Hippocampal formation (tissue), 2 donors: ENCODE measurements at places on chromosomes 4 and X.

- DNase-seq, result no peak
Measured at GRCh38 chr4:12583275-12583674, 900.9 kb downstream of the RAB28 start.

- DNase-seq, result no peak
Measured at GRCh38 chr4:159447296-159447695, 344.4 kb downstream of the RAPGEF2 start.

DNA sequence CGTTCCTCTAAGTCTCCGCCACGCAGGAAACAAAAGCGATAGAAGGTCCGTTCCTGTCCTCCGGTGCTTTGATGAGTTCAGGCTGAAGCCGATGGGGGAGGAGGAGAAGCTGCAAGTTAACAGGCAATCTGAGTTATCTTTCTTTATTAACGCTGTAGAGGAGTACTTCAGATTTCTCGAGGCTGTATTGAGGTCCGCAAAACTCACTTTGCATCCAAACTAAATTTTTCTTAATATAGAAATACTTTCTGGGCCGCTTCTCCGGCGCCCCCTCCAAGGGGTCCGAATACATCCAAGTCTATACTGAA, 395 bp upstream of the SOWAHB start:
- DNase-seq, result no peak

GRCh38 chr4:102343964-102344519, 1.2 kb downstream of the SLC39A8 start:
- DNase-seq, result no peak

GRCh38 chr4:152530600-152530999, 5.3 kb downstream of the FBXW7 start:
- no peak for DNase-seq

DNA sequence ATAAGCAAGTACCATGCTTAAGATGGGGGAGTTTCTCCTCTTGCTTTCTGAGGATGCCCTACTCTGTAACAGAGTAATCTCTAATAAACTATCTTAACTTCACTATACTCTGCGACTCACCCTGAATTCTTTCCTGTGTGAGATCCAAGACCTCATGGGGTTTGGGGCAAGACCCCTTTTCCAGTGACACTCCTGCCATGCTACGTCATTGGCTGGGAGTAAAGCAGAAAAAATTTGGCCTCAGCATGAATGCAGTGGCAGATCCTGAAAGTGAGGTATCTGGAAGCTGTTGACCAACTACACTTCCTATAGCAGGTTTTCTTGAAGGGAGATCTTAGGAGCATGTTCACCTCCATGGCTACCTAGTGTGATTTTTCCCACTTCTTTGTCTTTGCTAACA, 109.1 kb upstream of the MED14 start:
- DNase-seq, result no peak

GRCh38 chr4:57344296-57344695, 234.1 kb upstream of the IGFBP7 start:
- no peak for DNase-seq

- no peak for DNase-seq
Measured at GRCh38 chr4:159015841-159016240, 87.0 kb upstream of the RAPGEF2 start.

DNA sequence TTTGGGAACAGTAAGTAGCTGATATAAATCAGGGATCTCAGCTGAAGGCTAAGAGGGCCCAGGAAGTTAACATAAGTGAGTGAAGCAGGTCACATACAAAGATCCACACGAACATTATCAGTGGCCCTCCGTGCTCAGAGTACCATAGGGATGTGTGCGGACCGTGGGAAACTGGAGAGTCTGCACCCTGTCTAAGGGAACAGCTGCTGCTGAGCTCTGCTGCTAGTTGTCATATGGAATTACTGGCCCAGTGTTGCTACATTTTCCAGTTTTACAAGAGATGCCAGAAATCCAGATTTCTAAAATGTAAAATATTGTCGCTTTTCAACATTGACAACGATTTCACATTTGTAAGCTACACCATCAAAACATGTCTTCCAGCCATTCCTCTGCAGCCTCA, 90.5 kb downstream of the RTL5 start:
- DNase-seq, result no peak

DNA sequence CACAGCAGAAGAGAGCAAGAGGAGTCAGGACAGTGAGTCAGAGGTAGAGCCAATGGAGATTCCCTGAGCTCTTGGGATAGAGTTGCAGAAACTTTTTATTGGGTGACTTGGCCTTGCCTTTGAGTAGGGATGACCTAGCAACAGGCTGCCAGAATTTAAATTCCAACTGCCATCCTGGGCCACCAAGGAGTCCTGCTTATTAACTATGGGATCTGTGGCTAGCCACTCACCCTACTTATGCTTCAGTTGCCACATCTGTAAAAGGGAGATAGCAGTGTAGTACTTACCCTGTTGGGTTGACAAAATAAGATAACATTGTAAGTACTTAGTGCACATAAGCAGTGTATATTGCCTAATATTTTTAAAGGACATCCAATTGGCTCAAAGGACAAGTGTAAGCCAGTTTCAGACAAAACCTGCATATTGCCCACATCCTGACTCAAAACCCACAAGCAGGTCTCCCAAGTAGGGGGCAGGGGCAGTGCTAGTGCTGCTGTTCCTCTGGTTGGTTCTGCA, 43.5 kb upstream of the TMEM164 start:
- no peak for DNase-seq

GRCh38 chr4:88276952-88277710, 7.2 kb downstream of the PPM1K start:
- no peak for DNase-seq

DNA sequence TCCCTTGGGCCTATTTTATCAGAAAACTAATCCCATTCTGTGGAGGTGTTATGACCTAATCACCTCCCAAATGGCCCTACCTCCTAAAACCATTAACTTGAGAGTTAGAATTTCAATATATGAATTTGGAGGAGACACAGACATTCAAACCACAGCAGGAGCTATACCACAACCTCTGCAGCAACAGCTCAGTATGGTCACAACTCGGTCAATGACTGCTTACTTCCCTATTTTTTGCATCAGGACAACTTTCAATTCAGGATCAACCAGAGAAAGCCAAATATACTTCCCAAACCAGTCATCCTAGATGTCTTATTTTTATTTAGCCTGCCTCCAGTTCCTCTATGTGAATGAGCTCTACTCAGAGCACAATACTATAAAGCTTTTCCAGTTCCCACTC, 11.3 kb upstream of the SMARCA5 start:
- DNase-seq, result no peak

DNA sequence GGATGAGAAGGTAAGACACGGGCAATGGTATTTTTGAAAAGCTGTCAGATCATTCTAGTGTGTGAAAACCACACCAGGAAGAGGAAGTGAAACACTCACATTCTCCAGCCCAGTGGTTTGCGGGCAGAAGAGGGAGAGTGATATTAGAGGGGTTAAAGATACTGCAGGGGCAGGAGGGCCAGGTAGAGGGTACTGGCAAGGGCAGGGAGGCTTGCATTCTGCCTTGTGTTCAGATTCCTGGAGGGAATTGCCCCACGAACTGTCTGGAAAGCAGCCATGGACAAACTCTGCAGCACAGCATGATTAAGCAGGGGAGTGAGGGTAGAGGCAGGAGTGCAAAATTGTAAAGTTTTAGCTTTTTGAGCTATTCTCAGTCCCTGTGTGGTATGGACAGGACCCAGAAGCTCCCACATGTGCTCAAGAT, 30.9 kb downstream of the NIPAL1 start:
- DNase-seq, result no peak

DNA sequence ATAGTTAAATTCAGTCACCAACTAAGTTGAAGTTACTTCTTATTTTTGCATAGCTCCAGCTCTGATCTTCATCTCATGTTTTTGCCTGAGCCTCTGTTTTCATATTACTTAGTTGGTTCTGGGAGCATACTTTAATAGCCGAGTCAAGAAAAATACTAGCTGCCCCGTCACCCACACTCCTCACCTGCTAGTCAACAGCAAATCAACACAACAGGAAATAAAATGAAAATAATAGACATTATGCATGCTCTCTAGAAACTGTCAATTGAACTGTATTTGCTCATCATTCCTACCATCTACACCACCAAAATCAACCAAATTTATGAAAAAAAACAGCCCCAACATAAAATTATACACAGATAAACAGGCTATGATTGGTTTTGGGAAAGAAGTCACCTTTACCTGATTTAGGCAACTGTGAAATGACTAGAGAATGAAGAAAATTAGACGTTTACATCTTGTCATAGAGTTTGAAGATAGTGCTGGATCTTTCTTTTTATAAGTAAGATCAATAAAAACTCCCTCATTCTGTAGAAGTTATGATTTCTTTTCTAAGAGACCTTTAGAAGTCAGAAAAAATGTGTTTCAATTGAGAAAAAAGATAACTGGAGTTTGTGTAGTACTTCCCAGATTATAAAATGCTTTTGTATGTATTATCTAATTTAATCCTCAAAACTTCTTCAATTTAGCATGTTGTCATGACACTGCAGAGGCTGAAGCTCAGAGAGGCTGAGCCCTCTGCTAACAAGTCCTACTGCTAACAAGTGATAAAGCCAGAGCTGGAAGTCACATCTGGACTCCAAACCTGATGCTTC, 7.0 kb downstream of the ALB start:
- no peak for DNase-seq

GRCh38 chr4:77073981-77074380, 1.8 kb downstream of the CCNI start:
- DNase-seq, result no peak

- DNase-seq, result no peak
Measured at GRCh38 chr4:39302901-39303300, 63.3 kb downstream of the RFC1 start.

DNA sequence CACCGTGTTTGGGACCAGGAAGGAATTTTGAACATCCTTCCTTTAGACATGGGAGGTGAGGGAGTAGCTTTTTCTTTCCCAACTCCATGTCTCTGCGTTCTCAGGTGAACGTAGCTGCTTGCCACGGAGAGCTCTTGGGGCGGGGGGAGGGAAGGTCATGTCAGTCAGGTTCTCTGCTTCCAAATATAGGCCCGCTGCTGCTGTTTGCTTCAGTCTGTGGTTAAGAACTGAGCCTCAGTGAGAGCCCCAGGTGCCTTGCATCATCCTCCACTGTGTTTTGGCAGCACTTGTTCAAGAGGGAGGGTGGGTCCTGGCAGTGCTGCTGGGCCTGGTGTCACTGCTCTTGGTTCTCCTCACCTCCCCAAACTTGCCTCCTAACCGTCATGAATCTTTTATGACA, 46.5 kb downstream of the HADH start:
- DNase-seq, result no peak

- no peak for DNase-seq
Measured at GRCh38 chr4:183288955-183289354, 31.1 kb downstream of the CLDN22 start.

GRCh38 chr4:120733968-120734367, 188.6 kb downstream of the PRDM5 start:
- DNase-seq, result no peak

- DNase-seq, result no peak
Measured at GRCh38 chr4:5887361-5888221, 5.3 kb downstream of the CRMP1 start.

DNA sequence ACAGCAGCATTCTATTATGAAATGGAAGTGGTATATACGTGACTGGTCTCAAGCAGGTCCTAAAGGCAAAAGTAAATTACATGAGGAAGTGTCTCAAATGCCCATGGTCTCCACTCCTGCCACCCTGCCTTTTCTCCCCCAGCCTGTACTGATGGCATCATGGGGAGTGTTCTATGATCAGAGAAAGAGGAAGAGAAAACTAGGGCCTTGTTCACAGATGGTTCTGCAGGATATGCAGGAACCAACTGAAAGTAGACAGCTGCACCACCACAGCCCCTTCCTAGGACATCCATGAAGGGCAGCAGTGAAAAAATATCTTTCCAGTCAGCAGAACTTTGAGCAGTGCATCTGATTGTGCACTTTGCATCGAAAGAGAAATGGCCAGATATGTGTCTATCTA, 901.5 kb downstream of the ARAP2 start:
- DNase-seq, result no peak

GRCh38 chrX:4971646-4972045, 1257.0 kb downstream of the NLGN4X start:
- DNase-seq, result no peak

DNA sequence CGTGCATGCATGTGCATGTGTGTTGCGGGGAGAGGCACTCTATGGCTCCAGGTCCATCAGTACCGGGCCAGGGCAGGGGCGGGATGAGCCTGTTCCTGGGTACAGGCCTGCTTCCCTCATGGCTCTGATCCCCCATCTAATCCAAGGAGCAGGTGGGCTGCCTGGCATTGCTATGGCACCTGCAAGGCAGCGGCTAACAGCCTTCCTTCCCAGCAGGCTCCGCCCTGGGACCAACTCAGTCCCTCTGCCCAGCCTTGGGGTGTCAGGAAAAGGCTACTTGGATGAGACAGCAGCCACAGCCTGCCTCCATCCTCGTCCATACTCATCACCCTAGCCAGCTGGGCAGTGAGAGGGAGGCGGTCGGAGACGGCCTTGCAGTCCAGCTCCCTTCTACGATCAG, 46.5 kb downstream of the PPP2R2C start:
- no peak for DNase-seq

DNA sequence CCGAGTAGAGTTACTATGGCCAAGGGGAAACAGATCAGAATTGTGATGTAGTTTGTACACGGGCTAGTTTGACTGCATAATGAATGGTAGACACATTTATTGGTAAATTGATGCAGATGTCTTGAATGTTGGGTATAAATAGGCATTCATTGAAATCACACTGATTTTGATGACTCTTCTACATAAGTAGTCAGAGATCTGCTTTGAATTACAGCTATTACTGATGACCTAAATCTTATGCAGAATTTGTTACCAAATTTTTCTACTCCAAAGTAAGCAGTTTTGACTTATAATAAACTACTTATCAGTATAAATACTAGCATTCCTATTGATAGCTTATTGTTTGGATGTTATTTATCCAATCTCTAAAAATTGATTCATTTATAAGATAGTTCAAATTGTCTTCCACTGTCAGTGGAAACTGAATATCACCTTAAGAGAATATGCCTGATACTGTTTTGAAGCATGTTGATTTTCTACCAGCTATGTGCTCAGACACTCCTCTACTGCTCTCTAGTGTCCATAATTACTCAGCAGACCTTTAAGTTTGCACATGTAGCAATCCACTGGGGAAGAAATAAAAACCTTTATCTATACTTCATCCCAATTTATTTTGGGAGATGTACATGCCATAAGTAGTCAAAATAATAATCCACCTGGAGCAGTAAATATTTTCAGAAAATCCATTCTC, 120.3 kb downstream of the RASL11B start:
- no peak for DNase-seq

GRCh38 chr4:7244331-7244665, 52.0 kb downstream of the SORCS2 start:
- peak; percentile 33 for DNase-seq

DNA sequence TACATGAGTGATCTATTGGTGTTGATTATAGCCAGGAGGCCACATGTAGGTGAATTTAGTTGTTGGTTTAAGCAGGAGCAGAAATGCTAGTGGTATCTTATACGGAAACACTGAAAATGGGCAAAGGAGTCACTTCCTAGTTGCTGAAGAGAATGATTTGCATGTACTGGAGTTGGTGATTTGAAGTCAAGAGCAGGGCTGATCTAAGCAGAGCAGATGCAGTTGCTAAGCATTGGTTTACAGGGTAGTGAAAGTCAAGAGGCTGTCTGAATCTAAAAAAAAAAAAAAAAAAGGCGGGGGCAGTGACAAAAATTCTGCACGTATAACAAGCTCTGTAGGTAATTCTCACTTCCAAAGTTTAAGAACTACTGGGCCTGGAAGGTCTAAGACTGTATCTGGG, 90.4 kb upstream of the HPRT1 start:
- DNase-seq, result no peak
